ENCODE measurements at places on chromosomes 12 and 14. TPM values are rescaled to one million over a fixed set of nuclear protein-coding genes. Genes with fewer than 3 reads are reported as not detected.

Gene FAM186B
- total RNA-seq = 0.26 TPM

Gene EGLN3
- 24.7 TPM for total RNA-seq

Gene SOAT2
- total RNA-seq = not detected

Gene CBX5
- 45.3 TPM for total RNA-seq

Gene KTN1
- 151 TPM for total RNA-seq

All from esophagus muscularis mucosa (tissue), 4 donors.